ENCODE measurements at places on chromosomes 4 and X.

DNA sequence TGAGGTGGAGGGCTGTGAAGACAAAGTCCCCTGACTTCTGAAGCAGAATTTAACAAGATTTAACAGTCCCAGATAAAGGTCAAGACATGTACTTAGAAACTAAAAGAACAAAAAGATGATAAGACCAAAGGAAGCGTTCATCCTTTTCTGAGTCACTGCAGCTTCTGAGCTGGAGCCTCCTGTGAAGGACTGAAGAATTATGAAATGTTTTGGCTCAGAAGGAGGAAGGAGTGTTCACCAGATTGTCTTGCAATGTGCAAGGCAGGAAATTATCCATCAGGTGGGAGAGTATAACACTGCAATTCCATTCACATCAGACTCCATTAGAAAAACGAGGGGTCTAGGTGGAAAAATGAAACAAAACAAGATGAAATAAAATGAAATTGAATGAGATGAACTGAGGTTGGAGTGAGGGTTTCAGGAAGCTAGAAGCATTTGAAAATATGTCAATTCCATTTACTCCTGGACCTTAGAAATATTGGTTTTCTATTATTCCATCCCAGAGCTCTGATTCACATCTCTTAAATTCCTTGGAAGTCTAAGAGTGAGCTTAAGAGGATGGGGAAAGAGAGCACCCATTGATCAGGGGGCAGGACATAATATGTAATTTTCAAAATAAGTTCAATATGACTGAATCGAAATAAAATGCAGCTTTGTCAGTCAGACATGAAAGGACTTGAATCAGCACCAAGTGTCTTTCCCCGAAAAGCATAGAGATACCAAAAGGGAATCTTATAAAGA is 186.1 kb upstream of the LNX1 start:
- peak; percentile 59 for DNase-seq

- DNase-seq: no peak
Measured at GRCh38 chr4:17490575-17491059, 21.3 kb downstream of the QDPR start.

DNA sequence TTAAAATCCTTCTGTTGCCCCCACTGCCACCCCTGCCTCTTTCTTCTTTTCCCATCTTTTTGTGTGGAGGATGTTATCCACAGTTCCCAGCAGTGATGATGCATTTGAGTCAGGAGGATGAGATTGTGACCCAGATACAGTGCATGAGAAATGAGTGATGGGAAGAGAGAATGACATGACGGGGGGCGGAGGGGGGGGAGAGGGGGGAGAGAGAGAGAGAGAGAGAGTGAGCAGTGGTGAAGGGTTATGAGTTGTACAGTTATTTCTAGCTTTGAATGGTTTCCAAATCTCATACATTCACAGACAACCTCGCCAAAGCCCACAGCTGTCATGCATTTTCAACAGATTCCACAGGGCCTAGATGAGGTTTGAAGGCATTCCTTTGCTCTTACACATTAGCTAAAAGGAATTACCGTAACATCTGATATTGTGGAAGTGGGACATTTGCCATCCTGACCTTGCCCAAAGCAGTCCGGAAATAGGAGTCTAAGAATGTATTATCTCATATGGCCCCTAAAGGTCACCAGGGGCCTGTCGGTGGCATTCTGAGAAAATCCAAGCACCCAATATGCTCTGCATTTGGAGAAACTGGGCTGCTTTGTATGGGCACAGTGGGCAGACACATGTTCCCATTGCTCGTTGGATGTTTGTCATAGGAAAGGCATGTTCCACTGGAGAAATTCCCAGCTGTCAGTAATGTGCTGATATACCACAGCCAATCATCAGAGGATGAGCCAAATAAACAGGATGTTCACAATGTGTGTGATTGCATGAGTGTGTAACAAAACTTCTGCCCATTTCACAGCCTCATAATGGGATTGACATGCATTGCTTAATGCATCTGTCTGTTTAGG is 435.8 kb downstream of the SPRY1 start:
- DNase-seq: peak; percentile 97

DNA sequence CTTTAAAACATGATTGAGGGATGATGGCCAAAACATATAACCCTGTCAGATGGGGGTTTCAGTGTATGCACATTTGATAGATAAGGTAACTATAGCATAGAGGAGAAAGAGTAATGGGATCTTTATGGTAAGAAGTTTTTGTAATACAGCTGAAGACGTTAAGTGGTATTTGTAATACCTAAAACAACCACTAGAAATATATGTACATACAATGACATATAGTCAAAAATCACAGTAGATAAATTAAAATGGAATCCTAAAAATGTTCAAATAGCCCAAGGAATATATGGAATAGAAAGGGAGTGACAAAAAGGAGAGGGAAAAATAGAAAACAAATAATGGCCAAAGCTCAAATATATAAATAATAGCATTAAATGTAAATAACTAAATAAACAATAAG is 371.3 kb upstream of the FSTL5 start:
- no peak for DNase-seq

DNA sequence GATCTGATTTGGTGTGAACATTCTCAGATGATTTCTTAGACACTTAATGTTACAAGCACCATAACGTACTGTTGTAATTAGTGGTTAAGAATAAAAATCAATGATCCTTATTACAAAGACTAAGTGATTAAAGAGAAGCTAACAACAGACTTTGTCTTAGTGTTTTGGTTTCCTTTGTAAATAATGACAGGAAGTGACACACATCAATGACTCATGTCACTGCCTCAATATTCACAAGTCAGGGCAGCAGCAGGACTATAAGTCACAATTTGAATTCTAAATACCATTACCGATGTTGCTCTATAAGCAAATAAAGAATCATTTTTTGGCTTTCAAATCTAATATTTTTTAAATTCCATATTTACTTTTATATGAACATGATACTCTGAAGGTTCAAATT is 115.8 kb upstream of the FAT4 start:
- DNase-seq: no peak

GRCh38 chr4:20127626-20128025 is 124.1 kb upstream of the SLIT2 start:
- DNase-seq: no peak

- no peak for DNase-seq
Measured at GRCh38 chr4:5018603-5019002, 655 bp downstream of the CYTL1 start.

- DNase-seq: no peak
Measured at GRCh38 chr4:10625131-10625530, 59.4 kb downstream of the CLNK start.

DNA sequence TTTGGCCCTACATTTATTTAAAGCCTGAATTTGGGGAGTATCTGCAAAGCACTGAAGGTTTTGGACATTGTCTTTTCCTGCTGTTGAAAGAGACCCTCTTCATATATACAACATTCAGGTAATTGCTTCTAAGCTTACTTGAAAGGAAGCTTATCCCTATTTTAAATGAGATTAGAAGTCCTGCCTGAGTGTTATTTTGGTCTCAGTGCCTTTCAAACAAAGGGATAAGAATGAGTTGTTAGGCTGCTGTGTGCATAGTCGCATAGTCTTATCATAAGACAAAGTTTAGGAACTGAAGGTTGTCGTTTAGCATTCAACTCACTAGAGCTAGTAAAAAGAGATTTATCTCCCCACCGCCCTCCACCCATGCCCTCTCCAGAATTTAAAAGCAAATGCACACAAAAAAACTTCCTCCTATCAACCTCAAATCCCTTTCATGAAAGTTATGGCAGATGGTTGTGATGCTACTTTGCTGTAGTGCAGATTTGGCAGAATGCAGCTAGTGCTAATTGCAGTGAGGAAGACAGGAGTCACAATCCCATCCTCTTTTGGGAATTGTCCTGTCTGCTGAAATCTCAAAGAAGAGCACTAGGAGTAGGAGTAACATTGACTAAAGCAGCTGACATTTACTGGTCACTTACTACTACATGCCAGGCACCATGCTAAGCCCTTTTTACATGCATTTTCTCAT is 5.8 kb downstream of the HERC3 start:
- no peak for DNase-seq

DNA sequence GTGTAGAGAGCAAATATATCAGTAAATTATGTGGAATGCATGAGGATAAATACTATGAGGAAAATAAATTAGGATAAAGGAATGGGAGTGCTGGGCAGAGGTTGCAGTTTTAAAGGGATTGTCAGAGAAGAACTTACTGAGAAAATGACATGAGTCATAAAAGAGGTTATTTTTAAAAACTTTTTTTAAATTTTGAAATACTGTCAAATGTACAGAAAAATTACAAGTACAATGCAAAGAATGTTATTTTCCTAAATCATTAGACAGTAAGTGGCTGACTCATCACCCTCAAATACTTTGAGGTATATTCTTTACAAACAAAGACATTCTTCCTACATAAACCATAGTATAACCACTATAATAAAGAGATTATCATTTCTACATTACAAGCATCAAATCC is 29.8 kb upstream of the H2AZ1 start:
- DNase-seq: no peak

DNA sequence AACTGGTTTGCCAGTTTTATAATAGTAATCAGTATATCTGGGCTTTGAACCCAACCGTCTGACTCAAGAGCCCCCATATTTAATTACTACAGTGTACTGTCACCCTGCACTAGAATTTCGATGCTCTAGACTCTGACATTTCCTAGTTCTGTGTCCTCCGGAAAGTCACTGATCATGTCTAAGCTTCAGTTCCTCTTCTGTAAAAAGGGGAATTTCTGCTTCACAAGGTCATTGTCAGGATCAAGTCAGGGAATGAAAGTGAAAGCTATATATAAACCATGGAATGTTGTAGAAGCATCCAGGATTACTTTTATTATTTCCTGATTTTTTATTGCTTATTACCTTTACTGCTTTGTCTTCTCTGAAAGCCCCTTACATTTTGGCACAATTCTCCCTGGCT is 4.0 kb upstream of the KCNIP4 start:
- no peak for DNase-seq

DNA sequence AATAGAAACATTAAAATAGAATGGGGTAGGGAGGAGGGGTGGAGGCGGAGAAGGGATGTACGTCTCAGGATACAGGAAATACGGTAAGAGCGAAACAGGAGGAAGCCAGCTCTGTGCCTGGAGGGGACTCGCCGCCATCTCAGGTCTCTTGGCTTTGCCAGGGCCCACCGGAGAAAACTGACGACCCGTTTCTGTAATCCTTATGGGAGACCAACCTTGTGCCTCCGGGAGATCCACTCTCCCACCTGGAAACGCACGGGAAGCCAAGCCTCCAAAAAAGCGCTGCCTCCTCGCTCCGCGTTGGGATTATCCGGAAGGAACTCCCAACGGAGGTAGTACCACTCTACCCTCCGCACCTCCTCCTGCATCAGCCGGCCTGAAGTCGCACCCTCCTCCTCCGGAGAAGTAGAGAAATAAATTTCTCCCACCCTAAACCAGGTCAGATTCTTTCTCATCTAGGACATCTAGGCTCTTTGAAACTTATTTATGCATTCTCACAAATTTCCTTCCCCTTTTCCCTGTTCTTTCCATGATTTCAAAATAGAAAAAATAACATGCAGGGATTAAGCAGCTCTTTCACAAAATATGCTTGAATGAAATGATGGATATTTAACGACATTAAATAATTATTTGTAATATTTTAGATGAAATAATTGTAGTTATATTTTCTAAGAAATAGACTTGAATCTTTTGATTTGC is at the start of gene NBDY:
Gene NBDY (plus strand): TSS at position 92 of the 699 bp plus-strand sequence. CDS start 111 bp downstream, at position 203.
- no peak for DNase-seq

- no peak for DNase-seq
Measured at GRCh38 chr4:74934016-74934831, 1.3 kb downstream of the PARM1 start.

DNA sequence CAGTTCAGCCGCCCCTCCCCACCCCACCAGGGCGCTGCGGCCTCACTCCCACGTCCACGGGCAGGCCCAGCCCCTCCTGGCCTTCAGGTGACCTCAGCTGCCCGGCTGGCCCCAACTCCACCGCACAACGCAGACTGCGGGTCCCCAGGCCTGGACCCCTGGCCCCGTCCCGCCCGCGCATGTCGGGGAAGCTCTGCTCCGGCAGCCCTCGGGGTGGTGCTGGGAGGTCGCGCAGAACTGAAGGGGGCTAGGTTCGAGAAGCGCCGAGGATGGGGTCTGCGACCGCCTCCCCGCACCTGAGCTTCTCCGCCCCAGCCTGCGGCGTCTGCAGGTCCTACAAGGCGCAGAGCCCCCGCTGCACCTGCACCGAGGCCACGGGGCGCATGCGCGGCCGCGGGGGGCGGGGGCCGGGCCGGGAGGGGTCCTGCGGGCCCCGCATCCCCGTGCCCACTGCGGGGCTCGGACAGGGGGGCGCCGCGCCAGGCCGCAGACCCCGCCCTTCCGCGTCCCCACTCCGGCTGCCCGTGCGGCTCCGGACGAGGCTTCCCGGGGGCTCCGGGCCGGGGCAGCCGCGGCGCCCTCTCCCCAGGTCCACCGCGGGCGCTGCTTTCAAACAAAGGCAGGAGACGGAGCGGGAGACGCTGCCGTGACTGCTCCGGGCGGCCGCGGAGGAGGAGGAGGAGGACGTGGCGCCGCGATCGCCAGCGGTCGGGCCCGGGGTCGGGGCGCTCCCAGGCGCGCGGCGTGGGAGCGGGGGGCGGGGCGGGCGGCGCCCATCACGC is 672 bp upstream of the NAT8L start:
- no peak for DNase-seq

- no peak for DNase-seq
Measured at GRCh38 chr4:136650541-136651277, 881.6 kb downstream of the PCDH18 start.

DNA sequence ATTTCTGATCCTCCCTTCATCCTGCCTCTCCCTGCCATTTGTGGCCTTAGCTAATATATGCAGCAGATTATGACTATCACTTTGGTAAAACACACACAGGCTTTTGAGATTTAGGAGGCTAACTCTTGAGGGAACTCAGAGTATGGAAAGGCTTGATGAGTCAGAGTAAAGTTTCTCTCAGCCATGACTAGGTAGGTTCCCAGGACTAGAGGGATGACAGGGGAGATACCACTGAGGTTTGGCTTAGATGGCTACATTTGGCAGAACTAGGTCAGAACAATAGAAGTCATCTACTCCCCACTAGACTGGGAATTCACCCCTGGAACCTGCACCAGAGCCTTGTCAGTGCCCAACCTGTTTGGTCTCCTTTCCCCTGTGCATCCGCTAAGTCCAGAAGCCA is 585.7 kb downstream of the TLL1 start:
- no peak for DNase-seq

- DNase-seq: no peak
Measured at GRCh38 chr4:153065276-153065675, 129.2 kb downstream of the FHDC1 start.

DNA sequence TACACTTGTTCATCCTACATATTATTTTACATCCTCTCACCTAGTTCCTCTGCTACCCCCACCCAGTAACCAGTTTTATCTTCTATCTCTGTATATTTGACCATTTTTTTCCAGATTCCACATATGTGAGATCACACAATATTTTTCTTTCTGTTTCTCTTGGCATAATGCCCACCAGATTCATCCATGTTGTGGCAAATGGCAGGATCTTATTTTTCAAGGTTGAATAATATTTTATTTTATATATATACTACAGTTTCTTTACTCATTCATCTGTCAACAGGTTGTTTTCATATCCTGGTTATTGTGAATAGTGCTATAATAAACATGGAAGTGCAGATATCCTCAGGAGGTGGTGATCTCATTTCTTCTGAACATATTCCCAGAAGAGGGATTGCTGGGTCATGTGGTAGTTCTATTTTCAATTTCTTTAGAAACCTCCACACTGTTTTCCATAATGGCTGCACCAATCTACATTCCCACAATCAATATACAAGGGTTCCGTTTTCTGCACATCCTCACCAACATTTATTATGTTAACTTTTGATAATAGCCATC is 48.2 kb downstream of the THAP9 start:
- no peak for DNase-seq

- DNase-seq: no peak
Measured at GRCh38 chrX:82087699-82088098, 885.8 kb downstream of the SH3BGRL start.

- no peak for DNase-seq
Measured at GRCh38 chr4:166144607-166145006, 271.6 kb downstream of the TLL1 start.

Data from AG04450 (cell line).